HEK293T (cell line): ENCODE measurements at places on chromosomes 5 and 9.

DNA sequence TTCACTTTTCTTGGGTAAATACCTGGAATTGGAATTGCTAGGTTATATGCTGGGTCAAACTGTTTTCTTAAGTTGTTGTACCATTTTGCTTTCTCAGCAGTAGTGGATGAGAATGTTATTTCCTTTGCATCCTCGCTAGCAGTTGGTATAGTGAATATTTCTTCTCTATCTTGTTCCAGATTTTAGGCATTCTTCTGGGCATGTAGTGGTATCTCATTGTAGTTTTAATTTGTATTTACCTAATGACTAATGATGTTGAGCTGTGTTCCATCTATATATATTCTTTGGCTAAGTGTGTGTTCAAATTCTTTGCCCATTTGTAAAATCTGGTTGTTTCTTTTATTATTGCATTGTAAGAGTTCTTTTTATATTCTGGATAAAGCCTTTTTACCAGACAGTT lies 333.3 kb downstream of the MAT2B start:
- DNase-seq = no peak

GRCh38 chr9:111108946-111109345 lies 70.7 kb upstream of the LPAR1 start:
- no peak for DNase-seq

- DNase-seq = no peak
These were observed 11.0 kb upstream of the ATP6V0E1 start for GRCh38 chr5:172972552-172972951.

DNA sequence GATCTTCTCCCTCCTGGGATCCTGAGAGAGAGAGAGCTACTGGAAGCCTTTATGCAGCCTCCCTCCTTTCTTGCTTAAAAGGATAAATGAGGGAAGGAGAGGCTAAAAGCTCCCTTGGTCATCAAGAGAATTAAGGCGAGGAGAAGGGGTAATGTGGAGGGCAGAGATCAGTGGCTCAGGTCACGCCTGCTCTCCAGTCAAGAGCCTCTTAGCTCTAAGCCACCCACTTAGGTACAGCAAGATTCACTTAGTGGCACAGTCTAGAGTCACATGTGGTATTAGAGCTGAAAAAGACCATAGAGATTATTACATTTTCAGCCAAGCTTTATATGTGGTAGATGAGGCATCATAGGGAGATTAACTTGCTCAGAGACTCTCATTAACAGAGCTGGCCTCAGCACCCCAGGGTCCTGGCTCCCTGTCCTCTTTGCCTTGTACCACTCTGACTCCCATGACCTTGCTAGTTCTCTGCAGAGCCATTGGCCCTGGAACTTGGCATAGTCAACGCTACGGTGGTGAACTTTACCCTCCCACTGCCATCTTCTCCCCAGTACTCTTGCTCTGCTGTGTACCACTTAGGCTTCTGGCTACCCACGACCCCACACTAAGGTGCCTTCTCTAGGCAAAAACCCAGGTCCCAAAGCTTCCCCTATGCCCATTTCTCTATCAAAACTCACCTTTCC lies 37.6 kb downstream of the MFAP3 start:
- DNase-seq = no peak

DNA sequence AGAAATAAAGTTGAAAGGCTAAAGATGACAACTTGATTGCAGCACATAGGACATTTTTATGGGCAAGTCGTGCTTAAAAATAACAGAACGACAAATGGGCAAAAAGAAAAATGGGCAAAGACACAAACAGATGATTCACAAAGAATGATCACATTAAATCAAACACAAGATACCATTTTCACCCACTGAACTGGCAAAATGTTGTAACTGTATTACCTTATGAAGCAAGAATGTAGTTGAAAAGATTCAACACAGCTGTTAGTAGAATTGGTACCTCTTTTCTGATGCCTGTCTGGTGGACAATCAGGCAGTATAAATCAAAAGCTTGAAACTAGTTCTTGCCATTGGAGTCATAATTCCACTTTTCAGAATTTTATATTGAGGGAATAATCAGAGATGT lies 81.0 kb upstream of the PALM2AKAP2 start:
- no peak for DNase-seq

- no peak for DNase-seq
These were observed 80.0 kb downstream of the OTULIN start for GRCh38 chr5:14744296-14745187.

GRCh38 chr5:113451797-113452196 lies 17.0 kb upstream of the TSSK1B start:
- no peak for DNase-seq

- peak; percentile 24 for DNase-seq
These were observed 381.8 kb downstream of the ADGRV1 start for GRCh38 chr5:90940227-90940995.

GRCh38 chr5:178208540-178209227 lies 4.4 kb downstream of the HNRNPAB start:
- DNase-seq = no peak
